ENCODE measurements at places on chromosomes 2 and 18. TPM values are rescaled to one million over a fixed set of nuclear protein-coding genes. Genes with fewer than 3 reads are reported as not detected.

STAT4 gene
- 3.5 TPM for total RNA-seq

FIGN gene
- 22.2 TPM for total RNA-seq

OSBPL6 gene
- 1.8 TPM for total RNA-seq

ADAM17 gene
- 49.1 TPM for total RNA-seq

TIMM21 gene
- total RNA-seq, result 28.6 TPM

KCNJ3 gene
- total RNA-seq, result 0.62 TPM

SYT4 gene
- not detected for total RNA-seq

GAREM2 gene
- total RNA-seq, result 6.8 TPM

CYS1 gene
- 9.3 TPM for total RNA-seq

ACKR3 gene
- 90.5 TPM for total RNA-seq

ANKRD30BL gene
- not detected for total RNA-seq

ADD2 gene
- total RNA-seq, result 3.2 TPM

LRP1B gene
- total RNA-seq, result 0.62 TPM

TUBB6 gene
- total RNA-seq, result 141 TPM

B3GNT7 gene
- 4.2 TPM for total RNA-seq

DYTN gene
- total RNA-seq, result not detected

ZC3H6 gene
- 37.7 TPM for total RNA-seq

PRKAG3 gene
- 0.49 TPM for total RNA-seq

TMEM150A gene
- 15.8 TPM for total RNA-seq

RPL37A gene
- 1,810 TPM for total RNA-seq

HOXD12 gene
- total RNA-seq, result not detected

LYG2 gene
- not detected for total RNA-seq

SNTG2 gene
- 4.4 TPM for total RNA-seq

ESPNL gene
- total RNA-seq, result not detected

CPO gene
- total RNA-seq, result 0.89 TPM

ALK gene
- 0.18 TPM for total RNA-seq

ABI2 gene
- total RNA-seq, result 68.9 TPM

GAD1 gene
- 0.36 TPM for total RNA-seq

ELOA2 gene
- not detected for total RNA-seq

TIGD1 gene
- 4.5 TPM for total RNA-seq

SERPINB4 gene
- total RNA-seq, result not detected

HAAO gene
- 14.3 TPM for total RNA-seq
